ENCODE measurements at places on chromosomes 3 and 15. TPM values are rescaled to one million over a fixed set of nuclear protein-coding genes. Genes with fewer than 3 reads are reported as not detected.

- DNase-seq: peak; percentile 53
These were observed 52.1 kb upstream of the GNB5 start for GRCh38 chr15:52243286-52243685.

USP13 gene
- 9.8 TPM for total RNA-seq

TGM5 gene
- 0.45 TPM for total RNA-seq

SH2D7 gene
- total RNA-seq: not detected

- no peak for DNase-seq
These were observed 654.6 kb upstream of the LMCD1 start for GRCh38 chr3:7847021-7847420.

GRCh38 chr15:79991826-79992225 lies 20.8 kb upstream of the BCL2A1 start:
- no peak for DNase-seq

TIGIT gene
- 0.42 TPM for total RNA-seq

DNA sequence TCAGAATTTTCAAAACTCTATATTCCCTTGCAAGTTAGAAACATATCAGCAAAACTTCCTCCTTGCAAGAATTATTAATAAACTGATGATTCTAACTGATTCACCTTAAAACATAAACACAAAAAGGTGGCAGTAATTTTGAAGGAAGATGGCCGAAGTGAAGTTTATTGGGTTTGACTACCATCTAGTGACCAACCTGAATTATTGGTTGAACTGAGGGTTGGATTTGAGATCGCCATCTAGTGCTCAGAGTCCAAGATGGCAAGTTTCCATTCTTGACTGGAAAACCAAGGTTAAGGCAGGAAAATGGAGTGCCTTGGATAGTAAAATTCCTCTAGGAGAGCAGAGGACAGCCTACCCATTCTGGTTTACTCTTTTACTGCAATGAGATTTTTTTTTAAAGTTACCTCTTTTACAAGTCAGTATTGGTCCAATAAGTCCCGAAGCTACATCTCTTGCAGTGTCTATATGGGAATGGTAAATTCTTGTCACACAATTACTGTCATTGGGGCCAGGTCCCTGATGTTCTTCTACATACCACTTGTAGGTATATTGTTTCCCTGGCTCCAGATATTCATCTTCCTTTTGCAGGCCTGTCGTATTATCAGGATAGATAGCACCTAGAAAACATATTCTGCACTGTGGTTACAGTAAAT lies 51.6 kb upstream of the CP start:
- DNase-seq: no peak

DNA sequence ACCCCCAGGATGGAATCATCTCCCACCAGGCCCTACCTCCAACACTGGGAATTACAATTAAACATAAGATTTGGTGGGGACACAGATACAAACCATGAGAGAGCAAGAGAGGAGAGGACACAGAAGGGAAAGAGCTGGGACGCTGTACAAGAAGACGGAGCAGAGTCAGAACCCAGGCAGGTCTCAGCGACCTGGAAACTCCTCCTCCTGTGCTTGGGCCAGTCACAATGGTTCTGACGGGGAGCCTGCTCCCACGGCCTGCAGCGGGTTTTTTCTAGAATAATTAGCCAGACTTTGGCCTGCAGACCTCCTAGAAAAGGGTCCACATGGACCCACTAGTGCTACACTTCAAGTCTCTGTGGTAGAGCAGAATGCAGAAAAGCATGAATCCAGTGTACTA lies 5.6 kb downstream of the SLC12A8 start:
- no peak for DNase-seq

DNA sequence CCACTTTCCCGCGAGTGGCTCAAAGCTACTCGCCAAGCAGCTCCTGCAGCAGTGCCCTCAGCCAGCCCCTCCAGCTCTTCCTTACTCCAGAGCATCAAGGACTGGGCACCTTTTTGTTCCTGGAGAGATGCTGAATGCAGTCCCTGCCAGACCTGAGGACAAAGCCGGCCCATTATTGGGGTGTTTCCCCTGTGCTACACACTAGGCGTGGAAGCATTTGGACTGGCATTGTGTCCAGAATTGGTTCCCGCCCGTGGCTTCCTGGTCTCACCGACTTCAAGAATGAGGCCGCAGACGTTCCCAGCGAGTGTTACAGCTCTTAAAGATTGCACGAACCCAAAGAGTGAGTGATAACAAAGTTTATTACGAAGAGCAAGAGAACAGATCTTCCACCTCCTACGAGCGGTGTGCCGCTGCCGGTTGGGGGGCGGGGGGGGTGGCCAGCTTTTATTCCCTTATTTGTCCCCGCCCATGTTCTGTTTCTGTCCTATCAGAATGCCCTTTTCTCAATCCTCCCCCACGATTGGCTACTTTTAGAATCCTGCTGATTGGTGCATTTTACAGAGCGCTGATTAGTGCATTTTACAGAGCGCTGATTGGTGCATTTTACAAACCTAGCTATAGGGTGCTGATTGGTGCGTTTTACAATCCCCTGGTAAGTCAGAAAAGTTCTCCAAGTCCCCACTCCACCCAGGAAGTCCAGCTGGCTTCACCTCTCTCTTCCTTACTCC lies 62.4 kb downstream of the NSMCE3 start:
- no peak for DNase-seq

GRCh38 chr3:89947337-89947954 lies 840.0 kb downstream of the EPHA3 start:
- no peak for DNase-seq

DNA sequence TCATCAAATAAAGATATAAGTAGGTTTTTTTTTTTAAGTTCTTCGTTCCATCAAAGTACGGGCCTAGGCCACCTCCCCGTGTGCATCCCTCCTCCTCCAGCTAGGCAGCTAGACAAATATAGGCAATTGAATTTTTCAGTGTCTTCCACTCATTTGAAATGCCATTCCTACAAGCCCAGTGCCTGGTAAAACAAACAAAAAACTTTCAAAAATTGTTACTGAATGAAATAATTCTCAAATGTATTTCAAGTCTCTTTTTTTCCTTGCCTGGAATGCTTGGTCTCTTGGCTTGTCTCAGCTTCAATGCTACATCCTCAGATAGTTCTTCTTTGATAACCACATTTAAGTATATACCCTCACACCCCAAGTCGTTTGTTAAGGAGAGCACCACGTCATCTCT lies 3.8 kb downstream of the EIF2AK4 start:
- DNase-seq: no peak

RTP1 gene
- total RNA-seq: not detected

TMEM42 gene
- 8.1 TPM for total RNA-seq

- DNase-seq: no peak
These were observed 41.9 kb downstream of the SMAD6 start for GRCh38 chr15:66743703-66744536.

DNA sequence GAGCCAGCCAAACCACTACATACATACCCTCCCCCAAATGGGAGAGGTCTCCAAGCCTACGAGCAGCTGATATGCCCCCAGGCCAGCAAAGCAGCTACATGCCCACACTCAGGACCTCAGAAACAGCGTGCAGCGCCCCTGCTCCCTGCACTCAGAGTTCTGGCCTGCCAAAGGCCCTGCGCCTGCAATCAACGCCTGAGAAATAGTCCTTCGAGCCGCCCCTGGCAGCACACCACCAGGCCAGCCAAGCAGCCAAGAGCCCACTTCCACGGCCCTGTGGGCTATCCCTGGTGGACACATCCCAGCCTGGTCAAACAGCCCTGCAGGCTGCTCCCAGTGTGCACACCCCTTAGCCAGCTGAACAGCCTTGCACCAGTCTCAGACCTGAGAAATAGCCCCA lies 139.1 kb downstream of the DMXL2 start:
- DNase-seq: no peak

DNA sequence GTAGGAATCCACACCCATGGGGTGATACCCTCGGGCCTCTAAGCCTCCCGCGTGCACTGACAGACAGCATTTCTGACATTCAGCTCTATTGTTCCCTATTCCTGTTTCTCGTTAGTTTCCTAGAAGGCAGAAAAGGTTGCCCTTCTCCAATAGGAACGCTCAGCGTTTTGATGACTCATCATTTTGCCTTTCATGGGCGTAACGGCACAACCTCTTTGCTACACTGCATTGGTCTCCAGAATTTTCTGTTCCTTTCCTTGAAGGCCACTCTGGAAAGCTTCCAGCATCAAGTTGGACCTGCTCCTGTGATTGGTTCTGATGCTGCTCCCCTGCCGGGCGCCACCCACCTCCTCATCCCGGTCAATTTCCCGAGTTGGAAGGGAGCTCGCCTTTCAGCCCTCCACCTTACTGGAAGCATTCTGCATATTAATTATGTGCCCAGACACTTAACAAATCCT lies 13.0 kb upstream of the TNK2 start:
- peak; percentile 47 for DNase-seq

DNA sequence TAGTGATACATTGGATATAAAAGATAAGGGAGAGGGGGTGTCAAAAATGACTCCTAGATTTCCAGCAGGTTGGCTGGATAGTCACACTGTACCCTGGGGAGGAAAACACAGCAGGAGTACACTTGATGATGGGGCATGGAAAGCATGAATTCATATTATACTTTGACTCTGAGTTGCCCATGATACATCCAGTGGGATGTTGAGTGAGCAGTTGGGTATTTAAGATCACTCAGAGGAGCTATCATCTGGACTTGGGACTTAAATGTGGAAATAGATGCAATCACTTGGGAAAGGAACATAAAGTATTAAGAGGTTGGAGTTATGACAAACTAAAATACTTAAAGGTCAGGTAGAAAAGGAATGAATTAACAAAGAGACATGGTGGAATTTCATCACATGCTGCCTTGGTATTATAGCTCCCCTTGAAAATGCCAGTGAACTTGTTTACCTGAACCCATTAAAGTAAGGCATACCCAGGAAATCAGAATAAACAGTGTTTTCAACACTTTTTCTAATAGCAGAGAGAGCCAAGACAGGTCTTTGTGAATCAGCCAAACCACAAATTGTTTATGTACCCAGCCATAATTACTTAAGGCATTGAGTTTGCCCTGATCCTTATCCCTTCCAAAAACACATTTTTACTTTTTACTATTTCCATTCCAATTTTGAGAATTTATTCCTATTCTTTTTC lies 49.9 kb upstream of the ABI3BP start:
- DNase-seq: no peak

LHFPL4 gene
- total RNA-seq: not detected

ETV5 gene
- total RNA-seq: 25.0 TPM

DNA sequence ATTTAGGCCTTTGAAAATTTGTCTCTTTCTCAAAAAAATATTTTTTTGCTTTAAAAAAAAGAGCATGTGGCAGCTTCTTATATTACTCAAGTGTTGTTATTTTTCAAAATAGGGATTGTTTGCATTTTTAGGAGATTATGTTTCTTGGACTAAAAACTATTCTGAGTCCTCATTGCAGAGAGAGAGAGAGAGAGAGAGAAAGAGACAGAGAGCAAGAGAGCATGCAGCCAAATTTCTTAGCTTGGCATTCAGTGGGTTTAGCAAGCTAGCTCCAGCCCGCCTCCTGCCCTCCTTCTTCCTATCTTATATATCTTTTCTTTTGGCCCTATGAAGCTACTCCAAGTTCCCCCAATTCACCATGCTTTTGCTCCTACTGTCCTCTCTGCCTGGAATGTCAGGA lies 55.7 kb downstream of the CEMIP start:
- DNase-seq: peak; percentile 2

P2RY1 gene
- 4.3 TPM for total RNA-seq

CPLX3 gene
- not detected for total RNA-seq

- no peak for DNase-seq
These were observed 31.6 kb downstream of the FAM227B start for GRCh38 chr15:49589030-49589429.

INTS14 gene
- 21.9 TPM for total RNA-seq

DNA sequence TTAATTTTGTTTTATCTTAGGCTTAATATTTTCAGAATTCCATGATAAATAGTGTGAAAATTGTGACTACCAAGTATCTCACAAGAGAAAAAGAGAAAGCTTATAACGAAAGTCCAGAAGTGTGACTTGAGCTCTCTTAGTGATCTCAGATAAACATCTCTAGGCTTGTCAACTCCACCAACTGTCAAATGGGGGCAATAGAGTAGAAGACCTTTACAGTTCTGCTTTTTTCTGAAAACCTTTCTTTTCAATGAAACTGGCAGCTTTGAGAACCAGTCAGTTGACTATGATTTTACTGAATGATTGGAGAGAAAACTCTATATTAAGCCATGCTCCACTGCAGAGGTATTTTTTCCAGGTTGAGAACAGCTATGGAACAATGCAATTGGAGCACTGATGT lies 119.2 kb upstream of the TP63 start:
- DNase-seq: no peak

- no peak for DNase-seq
These were observed 53.0 kb downstream of the DTWD1 start for GRCh38 chr15:49673861-49674260.

DNA sequence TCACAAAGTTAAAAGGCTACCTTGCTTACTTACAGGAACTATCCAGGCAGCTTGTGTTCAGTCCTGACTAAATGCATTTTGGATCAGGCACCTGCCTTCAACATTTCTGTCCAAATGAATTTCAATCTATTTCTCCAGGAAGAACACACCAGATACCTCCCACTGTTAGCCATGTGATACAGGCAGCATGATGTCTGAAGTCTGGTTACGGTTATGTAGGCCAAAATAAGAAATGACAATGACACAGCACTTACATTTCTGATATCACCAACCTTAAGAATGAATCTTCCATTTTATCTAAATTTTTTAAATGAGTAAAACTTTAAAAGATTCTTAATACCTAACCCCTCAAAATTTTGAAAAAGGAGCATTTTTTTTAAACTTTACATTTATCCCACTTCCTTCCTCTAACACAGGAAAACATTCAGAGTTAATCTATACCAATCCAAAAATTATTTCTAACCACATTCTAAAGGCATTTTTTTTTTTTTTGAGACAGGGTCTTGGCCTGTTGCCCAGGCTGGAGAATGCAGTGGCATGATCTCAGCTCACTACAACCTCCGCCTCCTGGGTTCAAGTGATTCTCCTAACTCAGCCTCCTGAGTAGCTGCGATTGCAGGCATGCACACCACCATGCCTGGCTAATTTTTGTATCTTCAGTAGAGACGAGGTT lies at the start of gene MAP4:
Gene MAP4, minus strand, starts transcription at position 116 of the 673 bp plus-strand sequence. CDS start 17,556 bp downstream, outside the sequence.
- no peak for DNase-seq

DNA sequence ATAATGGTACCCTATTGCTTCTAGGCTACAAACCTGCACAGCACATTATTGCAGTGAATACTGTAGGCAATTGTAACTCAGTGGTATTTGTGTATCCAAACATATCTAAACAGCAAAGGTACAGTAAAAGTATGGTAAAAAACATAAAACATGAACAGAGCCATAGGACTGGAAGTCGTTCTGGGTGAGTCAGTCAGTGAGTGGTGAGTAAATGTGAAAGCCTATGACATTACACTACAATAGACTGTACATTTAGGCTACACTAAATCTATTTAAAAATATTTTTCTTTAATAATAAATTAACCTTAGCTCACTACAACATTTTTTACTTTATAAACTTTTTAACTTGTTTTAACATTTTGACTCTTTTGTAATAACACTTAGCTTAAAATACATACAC lies 21.3 kb downstream of the RAB6B start:
- no peak for DNase-seq

BCL6 gene
- total RNA-seq: 255 TPM

CCRL2 gene
- 8.8 TPM for total RNA-seq

- DNase-seq: no peak
These were observed 408 bp upstream of the ARPP21 start for GRCh38 chr3:35638980-35639253.

Measured in mesenteric fat pad (tissue), 1 donor.